NCI-H1436 (cell line): ENCODE measurements at places on chromosomes 7 and 10.

GRCh38 chr10:47146572-47146971 is 153.4 kb upstream of the GDF10 start:
- no peak for DNase-seq

GRCh38 chr7:135673360-135673706 is 11.0 kb downstream of the STMP1 start:
- no peak for DNase-seq

DNA sequence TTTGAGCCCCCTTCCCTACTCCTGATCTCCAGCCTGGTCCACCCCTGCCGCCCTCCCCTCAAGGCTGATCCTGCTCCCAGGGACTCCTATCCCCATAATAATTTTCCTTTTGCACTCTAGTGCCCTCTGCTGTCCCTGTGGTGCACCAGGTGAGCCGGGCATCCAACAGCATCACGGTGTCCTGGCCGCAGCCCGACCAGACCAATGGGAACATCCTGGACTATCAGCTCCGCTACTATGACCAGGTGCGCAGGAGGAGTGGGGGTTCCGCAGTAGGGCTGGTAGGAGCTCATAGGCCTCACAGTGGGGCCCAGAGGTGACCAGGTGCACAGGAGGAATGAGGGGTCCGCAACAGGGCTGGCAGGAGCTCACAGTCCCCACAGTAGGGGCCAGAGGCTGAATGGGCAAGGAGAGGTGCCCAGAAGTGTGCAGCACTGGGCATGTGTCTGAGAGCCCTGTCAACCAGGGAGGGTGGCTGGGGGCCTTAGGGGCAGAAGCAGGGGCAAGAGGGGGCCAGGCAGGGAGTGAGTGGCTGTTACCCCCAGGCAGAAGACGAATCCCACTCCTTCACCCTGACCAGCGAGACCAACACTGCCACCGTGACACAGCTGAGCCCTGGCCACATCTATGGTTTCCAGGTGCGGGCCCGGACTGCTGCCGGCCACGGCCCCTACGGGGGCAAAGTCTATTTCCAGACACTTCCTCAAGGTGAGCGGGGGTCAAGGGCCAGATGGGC is 11.7 kb downstream of the EPHB6 start:
- DNase-seq: no peak

DNA sequence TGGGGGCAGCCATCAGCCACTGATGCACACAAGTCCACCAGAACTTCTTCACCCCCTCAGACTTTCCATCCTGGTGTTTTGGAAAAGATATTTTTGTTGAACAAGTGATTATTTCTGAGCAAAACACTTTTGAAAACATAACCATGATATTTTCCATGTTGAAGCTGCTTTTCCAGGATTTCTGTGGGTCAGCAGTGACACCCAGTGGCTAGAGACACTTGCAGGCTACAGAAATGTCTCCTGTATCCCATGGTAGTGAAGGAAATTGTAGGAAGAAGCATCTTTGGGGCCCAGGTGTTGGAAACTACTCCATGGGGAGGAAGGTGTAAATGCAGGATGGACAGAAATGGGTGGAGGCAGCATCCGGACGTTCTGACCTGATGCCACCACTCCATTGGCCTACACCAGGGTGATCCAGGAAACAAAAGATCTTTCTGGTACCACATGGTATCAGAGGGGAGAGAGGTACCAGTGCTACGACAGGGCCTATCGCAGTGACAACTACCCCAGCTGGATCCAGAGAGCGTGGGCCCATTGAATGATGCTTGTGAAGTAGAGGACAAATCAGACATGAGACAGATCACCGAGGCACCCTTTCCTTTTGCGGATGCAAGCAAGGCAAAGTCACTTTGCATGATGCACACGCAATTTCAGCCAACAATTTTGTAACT is 111.7 kb upstream of the COBL start:
- DNase-seq: no peak

DNA sequence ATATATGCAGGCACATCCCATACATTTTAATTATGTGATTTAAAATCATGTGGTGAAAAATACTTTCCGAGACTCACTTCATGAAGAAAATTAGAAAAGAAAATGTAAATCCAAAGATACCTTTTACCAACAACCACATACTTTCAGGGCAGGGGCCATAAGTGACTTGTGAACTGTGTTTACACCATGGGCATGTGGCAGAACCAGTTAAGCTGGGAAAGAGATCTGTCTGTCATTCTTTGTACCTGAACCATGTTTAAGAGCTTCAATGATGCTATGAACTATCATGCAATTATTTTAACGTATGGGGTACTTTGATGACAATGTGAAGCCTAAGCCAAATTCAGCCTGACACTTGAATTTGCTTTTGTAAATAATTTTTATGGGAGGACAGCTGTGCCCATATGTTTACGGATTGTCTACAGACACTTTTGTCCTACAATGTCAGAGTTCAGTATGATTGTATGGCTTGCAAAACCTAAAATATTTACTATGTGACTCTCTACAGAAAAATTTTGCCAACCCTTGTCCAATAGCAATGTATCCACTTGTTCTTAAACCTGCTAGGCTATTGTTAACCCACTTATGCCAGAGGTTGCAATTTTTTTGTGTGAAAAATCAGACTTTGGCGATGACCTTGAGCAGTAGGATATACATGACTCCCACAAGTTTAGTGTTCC is 654.6 kb downstream of the TNS3 start:
- DNase-seq: no peak

DNA sequence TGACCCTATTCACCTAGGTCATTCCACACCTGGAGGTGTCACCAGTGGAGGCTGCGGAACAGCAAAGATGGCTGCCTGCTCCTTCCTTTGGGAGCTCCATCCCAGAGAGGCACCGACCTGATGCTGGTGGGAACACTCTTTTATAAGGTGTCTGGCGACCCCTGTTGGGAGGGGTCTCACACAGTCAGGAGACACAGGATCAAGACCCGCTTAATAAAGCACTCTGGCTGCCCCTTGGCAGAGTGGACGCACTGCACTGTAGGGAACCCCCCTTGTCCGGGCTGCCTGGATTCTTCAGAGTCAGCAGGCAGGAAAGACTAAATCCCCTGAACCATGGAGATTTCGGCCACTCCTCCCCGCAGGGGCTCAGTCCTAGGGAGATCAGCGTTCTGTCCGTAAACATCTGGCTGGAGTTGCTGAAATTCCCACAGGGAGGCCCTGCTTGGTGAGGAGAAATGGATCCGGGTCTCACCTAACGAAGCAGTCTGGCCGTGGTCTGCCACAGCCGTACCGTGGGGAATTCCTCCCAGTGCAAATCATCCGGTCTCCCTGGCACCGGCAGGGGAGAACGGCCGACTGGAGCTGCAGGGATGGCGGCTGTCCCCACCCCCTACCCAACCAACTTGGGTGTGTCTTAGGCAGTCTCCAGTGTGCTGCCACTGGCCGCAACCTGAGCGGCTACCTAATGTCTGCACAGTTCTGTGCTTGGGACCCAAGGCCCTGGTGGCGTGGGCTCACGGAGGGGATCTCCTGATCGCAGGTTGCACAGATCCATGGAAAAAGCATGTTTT is 66.1 kb downstream of the LSMEM1 start:
- no peak for DNase-seq

DNA sequence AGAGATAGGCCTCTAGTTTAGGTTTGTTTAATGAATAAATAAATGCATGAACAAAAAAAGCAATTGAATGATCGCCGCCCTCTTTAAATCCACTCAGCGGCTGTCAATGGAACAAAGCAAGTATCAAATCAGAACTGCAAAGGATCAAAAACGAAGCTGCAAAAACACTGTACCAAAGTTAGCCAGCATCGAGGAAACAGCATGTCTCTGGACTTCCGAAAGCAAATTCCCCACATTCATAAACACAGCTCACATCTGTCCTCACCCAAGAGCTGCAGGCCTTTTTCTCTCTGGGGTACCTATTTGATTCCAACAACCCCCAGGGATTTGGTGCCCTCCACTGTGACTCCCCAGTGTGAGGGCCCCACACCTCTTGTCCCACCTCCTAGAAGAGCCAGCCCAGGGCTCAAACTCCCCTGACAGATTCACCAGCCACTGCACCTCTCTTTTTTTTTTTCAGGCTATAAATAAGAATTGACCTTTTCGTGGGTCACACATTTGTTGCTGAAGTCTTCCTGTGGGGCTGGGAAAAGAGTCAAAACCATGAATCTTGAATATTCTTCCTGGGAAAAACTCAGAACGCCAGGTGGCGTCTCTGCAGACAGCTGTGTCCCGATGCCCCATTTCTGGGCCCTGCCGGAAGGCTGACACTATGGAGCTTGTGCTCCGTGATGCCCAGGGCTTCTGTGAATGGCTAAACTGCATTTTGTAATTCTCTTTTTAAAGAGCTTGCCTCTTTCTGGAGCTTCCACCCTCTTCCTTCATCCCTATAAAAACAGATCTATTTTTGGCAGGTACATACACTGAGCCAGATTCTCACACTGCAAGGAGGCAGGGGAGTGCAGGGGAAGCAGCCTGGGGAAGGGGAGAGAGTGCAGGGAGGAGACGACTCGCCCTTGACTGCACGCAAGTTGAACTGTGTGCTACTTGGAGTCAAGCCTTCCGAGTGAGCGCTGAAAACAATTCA is 51.7 kb downstream of the HSPA12A start:
- no peak for DNase-seq

- no peak for DNase-seq
Observed at GRCh38 chr7:52211930-52212329, 823.5 kb upstream of the POM121L12 start.

DNA sequence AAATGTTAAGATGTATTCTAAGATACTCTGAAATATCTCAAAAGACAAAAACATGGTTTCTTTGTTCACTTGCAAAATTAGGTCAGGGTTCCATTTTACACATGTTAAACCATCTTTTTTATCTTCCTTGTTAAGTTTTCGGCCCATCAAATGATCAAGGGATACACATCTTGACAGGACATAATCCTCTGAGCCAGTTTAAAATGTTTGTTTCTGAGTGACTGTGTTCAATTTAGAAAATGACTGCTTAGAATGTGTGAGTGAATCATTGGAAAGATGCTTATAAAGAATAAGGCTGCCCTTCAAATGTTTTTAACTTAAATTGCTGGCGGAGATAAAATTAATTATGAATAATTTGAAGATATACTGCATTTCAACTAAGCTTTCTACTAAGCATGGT is 95.9 kb upstream of the SLC26A5 start:
- DNase-seq: no peak

GRCh38 chr10:12846718-12847117 is 154.8 kb downstream of the CCDC3 start:
- DNase-seq: no peak

GRCh38 chr7:31119249-31119648 is 67.1 kb downstream of the ADCYAP1R1 start:
- no peak for DNase-seq

- DNase-seq: no peak
Observed at GRCh38 chr10:126851414-126852108, 53.7 kb upstream of the DOCK1 start.

GRCh38 chr7:25522727-25523126 is 294.4 kb upstream of the NPVF start:
- DNase-seq: no peak

DNA sequence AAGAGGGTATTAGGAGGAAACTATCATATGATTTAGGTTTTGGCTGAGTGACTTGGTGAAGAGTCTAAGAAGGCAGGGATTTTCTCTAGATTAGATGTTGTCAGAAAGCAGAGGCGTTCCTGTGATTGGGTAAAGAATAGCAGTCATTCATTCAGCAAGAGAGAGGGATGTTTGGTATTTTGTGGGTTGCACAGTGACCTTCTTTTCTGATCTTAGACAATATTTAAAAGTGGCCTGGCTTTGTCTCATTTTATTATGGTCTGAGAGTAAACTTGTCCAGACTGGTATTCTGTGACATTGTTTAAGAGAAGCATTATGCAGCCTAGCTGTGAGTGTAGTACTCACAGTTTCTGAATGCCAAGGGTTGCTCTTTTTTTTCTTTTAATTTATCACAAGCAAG is 18.5 kb downstream of the HYAL4 start:
- no peak for DNase-seq

DNA sequence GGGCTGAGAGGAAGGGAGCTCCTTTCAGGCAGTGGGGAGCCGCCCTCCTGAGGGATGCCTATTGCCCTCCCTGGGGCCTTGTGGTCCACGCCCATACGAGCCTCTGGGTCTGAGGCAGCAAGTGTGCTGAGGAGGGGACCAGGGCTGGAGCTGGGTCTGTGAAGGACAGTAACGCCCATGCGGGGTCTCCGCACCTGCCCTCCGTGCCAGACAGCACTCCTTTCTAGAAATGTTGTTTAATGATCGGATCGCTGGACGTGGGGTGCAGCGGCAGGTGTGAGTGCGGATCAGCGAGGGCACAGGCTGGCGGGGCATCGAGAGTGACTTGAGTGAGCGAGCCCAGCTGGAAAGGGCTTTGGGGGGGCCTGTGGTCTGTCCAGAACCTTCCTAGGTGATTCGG is 70.1 kb downstream of the ELFN1 start:
- DNase-seq: no peak

DNA sequence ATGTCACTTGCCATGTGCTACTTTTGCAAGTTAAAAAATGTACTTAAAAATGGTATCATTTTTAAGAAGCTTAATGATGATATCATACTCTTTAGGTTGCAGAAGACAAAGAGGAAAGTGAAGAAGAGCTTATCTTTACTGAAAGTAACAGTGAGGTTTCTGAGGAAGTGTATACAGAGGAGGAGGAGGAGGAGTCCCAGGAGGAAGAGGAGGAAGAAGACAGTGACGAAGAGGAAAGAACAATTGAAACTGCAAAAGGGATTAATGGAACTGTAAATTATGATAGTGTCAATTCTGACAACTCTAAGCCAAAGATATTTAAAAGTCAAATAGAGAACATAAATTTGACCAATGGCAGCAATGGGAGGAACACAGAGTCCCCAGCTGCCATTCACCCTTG is 6.1 kb downstream of the LMOD2 start:
- no peak for DNase-seq

GRCh38 chr10:122688293-122688989 is 11.2 kb downstream of the C10orf120 start:
- DNase-seq: no peak

DNA sequence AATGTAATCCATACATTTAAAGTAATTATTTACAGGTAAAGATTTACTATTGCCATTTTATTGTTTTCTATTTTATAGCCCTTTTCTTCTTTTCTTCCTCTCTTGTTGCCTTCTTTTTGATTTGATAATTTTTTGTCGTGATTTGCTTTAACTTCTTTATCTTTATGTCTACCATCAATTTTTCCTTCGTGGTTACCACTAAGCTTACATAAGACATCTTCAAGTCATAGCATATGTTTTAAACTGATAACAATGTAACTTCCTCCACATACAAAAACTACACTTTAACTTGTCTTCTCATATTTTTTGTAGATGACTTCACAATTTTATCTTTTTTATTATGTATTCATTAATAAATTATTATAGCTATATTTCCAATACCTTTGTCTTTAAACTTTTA is 316.6 kb downstream of the PLXDC2 start:
- DNase-seq: no peak

DNA sequence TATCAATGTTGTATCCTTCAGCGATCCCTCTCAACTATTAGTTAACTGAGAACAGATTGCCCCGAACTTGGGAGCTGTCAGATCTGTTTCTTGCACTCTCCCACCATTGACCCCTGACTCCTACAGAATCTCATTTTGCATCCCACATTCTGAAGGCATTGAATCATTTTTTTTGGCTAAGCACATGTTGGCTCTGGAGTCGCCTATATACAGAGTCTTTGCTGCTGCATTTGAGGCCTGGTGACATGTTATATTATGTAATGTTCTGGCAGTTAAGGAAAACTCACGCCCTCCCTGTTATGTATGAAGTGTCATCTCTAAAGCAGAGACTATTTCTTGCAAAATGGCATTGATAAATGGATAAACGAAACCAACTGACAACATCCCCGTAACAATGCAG is 159.2 kb upstream of the ITGB1 start:
- no peak for DNase-seq

GRCh38 chr10:56318816-56319215 is 42.2 kb downstream of the ZWINT start:
- DNase-seq: no peak
